Activated CD4-positive, alpha-beta T cell treated with anti-CD3 and anti-CD28 coated beads, Interleukin-2, amount 50 U/mL, for 4 hours (primary cell): ENCODE measurements at places on chromosomes 2 and 18.

GRCh38 chr2:59395119-59395518, 1154.0 kb upstream of the FANCL start:
- no peak for DNase-seq

GRCh38 chr2:109239720-109240119, 110.7 kb downstream of the SH3RF3 start:
- DNase-seq, result no peak

- DNase-seq, result no peak
Measured at GRCh38 chr18:35590935-35591334, 9.4 kb downstream of the GALNT1 start.

- DNase-seq, result no peak
Measured at GRCh38 chr2:172673056-172673683, 62.5 kb upstream of the RAPGEF4 start.

DNA sequence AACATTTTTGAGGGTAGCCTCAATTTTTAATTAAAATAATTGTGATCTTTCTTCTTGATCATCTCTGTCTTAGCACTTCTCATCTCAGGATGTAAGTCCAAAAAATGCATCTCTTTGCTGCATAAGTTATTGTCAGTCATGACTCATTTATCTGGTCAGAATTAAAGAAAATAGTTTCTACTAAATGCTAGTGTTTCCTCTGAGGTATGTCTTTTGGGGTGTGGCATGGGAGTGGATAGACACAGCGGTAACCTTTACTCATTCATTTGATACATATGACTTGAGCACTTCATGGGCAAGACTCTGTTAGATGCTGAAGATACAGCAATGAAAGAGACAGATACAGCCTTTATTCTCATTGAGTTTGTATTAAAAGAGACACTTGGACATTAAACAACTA, 284.7 kb downstream of the IRS1 start:
- DNase-seq, result no peak

GRCh38 chr2:160380611-160381010, 113.0 kb downstream of the RBMS1 start:
- DNase-seq, result no peak

GRCh38 chr2:147500229-147500628, 344.6 kb upstream of the ACVR2A start:
- DNase-seq, result no peak

DNA sequence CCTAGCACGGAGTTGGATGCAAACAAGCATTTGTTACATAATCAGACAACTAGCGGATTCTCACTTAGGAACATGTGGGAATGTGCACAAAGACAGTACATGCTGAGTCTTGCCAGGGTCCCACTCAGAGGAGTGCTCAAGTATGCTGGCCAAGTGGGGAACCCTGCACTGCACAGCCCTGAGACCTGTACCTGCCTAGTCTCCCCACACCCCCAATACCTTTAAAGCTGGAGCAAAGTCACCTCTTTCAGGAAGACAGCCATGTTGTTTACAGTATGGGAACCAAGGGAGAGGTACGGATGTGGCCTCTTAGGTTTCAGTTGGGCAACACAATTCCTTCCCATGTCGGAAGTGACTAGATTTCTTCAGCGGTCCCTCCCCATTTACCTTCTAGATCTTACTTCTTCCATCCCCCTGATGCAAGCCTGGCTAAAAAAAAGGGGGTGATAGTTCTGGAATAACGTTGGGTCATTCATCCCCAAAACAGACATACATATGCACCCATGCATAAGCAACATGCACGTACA, 10.7 kb downstream of the CXCR1 start:
- no peak for DNase-seq

- no peak for DNase-seq
Measured at GRCh38 chr2:122328816-122329215, 573.4 kb downstream of the TSN start.

GRCh38 chr2:127563458-127564428, 28.3 kb downstream of the MYO7B start:
- DNase-seq, result no peak

DNA sequence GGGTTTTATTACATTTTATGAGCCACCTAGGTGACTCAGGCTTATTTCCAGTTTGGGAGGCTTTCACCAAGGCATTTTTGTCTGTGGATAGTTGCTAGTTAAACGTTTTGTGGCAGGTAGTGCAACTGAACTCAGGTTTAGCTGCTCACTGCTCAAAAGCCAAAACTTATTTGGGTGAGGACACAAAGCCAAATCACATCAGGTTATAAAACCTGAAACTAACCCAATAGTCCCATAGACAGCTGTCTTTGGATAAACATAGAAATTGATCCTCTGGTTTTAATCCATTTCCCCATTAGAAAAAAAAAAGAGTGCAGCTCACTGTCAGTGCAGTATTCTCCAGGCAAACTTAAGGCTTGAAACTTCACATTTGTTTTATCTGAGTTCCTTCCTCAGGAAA, 362.6 kb upstream of the TFPI start:
- no peak for DNase-seq

- DNase-seq, result no peak
Measured at GRCh38 chr18:75087119-75088020, 121.6 kb downstream of the PTGR3 start.

- DNase-seq, result no peak
Measured at GRCh38 chr2:105114551-105114950, 76.7 kb downstream of the MRPS9 start.

DNA sequence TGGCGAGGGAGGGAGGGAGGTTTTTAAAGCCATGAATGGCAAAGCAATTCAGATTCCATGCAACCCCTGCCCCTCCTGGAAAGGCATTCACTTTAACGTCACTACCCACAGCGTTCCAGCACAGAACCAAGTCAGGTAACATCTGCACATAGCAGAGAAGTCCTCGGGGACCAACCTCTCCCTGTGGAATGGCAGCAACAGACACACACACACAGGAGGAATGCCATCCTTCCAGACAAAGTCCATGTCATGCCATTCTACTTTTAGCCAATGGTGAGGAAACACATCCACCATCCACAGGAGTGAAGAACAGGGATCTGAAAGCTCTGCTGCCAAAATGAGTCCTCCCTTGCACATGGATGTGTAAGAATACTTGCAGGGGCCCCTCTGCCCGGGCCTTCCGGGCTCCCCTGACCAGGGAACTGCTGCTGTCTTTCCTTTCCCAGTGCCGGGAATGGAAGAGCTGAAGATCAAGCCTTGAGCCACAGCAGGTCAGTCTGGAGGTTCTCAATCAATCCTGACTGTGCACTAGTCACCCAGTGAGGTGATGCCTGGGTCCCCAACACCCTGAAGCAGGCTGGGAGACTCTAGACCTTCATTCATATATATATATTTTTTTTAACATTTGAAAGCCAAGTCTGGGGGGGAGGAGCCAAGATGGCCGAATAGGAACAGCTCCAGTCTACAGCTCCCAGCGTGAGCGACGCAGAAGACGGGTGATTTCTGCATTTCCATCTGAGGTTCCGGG, 63.7 kb downstream of the UXS1 start:
- no peak for DNase-seq

DNA sequence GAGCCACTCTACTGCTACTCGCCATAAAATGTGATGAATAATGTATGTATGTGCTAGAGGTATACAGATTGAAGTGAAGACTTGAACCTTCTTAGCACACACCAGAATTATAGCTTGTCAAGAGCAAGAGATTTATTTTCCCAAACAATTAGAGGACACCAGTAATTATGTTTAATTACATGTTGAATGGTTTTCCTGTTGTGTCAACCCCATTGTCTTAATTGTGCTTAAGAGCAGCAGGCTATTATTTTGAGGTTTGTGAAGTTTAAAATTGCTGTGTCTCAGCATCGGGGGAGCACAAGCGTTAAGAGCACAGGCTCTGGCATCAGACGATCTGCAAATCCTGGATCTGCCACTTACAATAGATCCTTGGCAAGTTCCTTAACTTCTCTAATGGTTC, 29.0 kb downstream of the KIF5C start:
- DNase-seq, result no peak

- DNase-seq, result no peak
Measured at GRCh38 chr2:55361465-55362189, 58.0 kb downstream of the CCDC88A start.

DNA sequence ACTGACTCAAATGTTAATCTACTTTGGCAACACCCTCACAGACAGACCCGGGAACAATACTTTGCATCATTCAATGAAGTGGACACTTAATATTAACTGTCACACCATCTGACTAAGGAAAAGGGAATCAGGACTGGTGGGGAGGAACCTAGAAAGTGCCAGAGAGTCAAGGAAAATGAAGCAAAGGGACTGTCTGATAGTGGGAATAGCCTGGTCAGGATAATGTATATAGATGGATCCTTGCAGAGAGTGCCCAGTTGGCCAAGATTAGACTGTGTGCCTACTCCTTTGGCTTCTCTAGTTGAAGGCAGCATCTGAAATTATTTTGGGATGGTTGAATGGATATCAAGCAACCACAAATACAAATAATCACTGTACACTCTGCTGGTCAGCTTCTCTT, 45.2 kb downstream of the ARL6IP6 start:
- no peak for DNase-seq

- DNase-seq, result no peak
Measured at GRCh38 chr18:8424917-8425725, 184.1 kb upstream of the RAB12 start.

GRCh38 chr2:71721362-71721665, 268.0 kb downstream of the DYSF start:
- no peak for DNase-seq

GRCh38 chr2:189641590-189641989, 19.7 kb upstream of the ASNSD1 start:
- DNase-seq, result no peak

DNA sequence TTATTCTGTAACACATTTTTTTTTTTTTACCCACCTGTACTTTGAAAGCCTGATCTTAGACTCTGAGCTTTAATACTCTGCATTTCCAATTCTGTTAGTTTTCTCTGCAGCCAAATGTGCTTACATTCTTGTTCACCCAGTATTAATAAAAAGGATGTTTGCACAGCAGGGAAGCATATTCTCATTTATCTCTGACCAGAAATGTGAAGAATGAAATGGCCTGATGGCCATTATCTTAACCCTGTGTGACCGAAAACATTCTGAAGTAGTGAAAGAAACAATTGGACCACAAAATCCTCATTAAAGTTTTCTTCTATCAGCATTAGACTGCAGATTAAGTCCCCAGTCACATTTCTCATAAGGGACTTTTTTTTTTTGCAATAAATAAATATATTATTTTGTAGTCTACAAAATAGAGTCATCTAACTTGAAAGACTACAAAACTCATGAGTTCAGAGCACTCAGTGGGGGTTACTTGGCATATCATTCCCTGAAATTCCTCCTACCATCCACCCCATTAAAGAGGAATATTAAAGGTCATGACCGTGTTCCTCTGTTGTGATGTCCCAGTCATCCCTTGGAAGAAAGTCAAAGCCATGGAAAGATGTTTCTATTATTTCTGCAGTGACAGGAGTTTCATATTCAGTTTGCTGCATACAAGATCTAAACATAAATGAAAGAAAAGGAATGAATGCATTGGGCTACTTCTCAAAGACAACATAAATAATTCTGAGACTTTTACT, 364.4 kb downstream of the RND3 start:
- no peak for DNase-seq

DNA sequence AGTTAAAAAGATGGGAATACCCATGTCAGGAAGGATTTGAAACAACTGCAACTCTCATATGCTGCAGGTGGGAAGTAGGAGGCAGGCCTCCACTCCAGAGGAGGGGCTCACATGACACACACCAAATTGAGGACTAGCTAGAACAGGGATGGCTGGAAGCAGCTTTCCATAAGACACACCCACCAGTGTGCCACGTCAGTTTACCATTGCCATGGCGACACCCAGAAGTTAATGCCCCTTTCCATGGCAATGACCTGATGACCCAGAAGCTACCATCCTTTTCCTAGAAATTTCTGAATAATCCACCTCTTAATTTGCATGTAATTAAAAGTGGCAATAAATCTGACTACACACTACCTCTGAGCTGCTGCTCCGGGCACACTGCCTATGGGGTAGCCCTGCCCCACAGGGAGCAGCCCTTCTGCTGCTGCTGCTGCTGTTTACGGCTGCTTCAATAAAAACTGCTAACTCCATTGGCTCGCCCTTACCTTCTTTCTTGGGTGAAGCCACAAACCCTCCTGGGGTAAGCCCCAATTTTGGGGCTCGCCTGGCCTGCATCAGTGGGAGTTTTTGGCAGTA, 89.4 kb downstream of the RRM2 start:
- DNase-seq, result no peak

DNA sequence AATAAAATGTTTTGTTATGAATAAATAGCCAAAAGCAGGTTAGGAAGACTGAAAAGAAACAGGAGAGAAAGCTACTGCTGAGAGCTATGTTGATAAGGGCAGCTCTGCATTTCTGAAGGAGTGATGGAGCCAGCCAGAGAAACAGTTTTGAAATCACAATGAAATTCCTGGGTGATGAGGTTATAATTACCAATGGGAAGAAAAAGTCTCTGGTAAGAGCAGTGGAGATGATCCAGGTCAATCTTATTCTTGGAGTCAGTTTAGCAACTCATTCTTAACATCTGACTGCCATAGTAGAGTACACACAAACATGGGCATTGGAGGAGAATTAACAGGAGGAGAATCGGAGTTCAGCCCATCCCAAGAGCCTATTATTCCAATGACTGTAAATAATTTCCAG, 2.4 kb downstream of the ALKAL2 start:
- DNase-seq, result no peak

- no peak for DNase-seq
Measured at GRCh38 chr2:49002750-49003149, 151.6 kb downstream of the FSHR start.

DNA sequence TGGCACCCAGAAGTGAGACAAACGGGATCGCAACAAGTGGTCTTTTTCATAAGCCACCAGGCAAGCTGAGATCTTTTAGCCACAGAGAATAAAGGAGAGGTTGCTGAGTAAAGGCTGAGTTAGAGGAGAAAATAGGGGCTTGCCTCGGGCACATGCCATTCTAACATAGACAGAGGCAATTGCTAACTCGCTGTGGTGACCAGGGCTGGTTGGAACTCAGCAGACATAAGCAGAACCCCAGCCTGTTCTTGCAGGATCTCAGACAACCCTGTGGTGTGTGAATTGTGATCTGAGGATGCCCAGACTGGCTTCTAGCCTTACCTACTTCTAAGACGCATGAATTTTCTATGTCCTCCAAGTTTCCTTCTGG, 300.2 kb downstream of the CDCA7 start:
- no peak for DNase-seq

GRCh38 chr18:32698153-32698552, 74.7 kb downstream of the KLHL14 start:
- no peak for DNase-seq

- no peak for DNase-seq
Measured at GRCh38 chr2:2787301-2787907, 456.3 kb upstream of the MYT1L start.

DNA sequence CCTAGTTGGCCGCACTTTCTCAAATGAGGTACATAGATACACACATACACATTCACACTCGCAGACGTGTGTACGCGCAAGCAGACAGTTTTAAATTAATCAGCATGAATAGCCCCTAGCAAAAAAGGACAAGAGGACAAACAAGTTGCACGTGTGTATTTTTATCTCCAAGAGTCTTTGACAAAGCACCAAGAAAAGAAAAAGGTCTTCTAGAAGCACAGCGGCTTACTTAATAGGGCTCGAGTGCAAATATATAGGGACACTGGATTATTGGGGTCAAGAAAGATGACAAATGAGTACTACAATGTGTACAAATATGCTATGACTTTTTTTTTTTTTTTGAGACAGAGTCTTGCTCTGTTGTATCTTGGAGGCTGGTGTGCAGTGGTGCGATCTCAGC, 1.7 kb upstream of the BCL2 start:
- no peak for DNase-seq
